ENCODE measurements at places on chromosomes 6 and 20.

DNA sequence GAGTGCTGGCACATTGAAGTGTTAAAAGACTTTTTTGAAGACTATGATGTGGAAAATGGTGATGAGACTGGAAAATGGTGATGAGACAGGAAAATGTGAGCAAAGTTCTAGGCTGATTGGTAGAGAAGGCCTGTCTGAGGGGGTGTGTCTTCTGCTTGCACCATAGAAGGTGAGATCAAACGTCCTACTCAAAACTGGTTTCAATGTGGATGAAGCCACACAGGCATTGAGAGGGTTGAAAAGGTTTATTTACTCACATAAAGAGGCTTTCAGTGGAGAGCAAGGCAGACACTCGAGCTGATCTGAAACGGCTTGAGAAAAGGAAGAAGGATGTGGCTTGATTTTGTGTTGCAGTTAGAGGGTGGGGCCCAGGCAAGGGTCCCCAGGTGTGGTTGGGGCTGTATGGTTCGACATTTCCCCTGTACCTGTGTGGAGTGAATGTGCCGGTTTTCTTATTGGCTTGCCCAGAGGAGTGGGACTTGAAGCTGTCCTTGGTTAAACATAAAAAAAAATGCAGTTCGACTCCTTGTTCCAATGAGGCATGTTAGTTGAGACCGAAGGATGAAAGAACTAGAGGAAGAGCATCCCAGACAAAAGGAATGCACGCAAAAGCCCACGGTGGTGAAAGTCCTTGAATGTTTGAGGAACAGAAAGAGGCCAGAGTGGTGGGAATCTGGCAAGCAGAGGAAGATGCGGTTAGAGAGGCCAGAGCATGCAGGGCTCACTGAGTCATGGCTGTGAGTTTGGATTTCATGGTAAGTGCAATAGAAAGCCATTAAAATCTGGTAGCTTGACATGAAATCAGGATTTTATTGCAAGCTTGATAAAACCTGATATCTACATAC, 172.3 kb downstream of the EPM2A start:
- DNase-seq = no peak

GRCh38 chr6:3965071-3965718, 113.7 kb downstream of the FAM217A start:
- no peak for DNase-seq

DNA sequence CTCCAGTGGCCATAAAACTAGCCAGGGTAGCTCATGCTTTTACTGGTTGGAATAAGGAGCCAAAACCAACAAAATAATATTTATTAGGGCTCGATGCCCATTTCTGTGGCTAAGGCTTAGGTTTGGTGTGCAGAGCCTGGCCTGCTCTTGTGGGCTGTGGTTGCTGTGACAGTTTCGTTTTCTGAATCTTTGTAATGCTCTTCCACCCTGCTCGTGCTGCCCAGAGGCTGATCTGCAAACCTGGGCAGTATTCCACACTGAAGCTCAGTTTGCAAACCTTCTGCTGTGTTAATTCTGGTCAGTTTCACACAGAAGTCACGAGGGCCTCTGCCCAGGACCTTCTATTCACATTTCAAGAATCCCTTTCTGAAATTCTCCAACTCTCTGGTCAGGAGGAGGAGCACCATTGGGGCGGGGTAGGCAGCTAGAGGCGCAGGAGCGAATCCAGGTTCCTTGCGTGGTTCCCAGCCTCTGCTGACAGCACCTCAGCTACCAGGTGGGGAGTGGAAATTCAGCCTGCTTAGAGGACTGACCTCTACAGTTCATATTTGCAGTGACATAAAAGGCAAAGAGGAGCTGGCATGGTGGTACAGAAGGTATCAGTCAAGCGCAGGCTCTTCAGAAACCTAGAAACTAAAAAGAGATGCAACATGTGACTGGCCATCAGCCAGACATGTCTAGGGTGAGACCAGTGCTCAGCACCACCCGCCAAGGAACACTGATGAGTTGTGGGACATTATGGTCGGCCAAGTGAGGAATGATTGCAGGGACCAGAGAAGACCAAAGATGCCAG, 14.3 kb upstream of the C20orf144 start:
- DNase-seq = no peak

GRCh38 chr20:31673943-31674463, 36.3 kb downstream of the COX4I2 start:
- DNase-seq = no peak

- no peak for DNase-seq
Measured at GRCh38 chr6:110398778-110399177, 16.6 kb downstream of the DDO start.

DNA sequence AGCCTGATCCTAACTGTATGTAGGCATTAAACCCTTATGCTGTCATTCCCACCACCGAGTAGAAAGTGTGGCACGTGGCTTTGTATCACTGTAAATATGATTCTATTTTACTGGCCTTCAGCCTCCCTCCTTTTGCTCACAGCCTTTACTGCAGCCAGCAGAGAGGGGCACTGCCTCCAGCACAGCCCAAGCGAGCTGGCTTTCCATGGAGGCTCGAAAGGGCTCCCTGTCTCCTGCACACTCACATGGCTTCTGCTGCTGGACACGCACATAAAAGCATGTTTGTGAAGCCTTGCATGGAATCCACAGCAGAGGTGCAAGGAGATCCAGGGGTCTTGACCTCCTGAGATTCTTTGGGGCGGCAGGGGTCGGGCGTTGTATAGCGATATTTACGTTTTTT, 51.3 kb downstream of the RNASET2 start:
- DNase-seq = no peak

- DNase-seq = no peak
Measured at GRCh38 chr6:108464418-108465097, 96.2 kb upstream of the FOXO3 start.

DNA sequence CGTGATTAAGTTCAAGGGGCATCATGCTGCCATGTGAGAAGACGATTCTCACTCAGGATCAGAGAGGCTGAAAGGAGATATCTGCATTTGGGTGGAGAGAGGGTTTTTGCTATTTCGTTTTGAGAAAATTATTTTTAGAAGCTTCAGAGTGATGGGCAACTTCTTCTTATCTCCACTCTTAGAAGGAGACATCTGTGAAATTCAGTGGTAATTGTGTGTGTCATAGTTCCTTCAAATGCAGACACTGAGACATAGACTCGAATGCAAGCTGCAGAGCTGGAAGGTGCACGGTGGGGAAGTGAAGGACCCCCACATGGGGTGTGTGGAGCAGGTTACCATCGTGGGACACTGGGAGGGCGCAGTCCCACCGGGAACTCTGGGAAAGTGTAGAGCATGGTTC, 116.8 kb downstream of the PRND start:
- no peak for DNase-seq

DNA sequence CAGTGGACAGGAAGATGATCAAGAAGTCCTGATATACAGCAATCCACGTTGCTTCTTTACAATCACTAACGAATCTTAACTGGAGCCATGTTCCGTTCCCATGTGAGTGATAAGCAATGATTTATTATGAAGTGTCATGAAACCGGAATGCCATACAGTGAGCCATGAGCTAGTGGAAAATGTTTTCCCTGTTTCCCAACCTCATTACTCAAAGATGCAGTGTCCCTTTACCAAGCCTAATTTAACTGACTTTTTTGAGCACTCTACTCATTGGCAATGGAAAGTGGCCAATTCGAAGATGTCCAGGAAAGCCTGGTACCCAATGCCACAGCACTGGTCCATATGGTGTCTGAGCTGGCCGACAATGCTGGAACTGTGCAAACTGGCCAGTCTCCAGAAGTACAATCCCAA, 148.3 kb downstream of the ZNF217 start:
- no peak for DNase-seq

GRCh38 chr20:56592817-56593216, 36.3 kb upstream of the TFAP2C start:
- DNase-seq = no peak

- no peak for DNase-seq
Measured at GRCh38 chr20:37968841-37969401, 64.3 kb downstream of the TTI1 start.

All from kidney epithelial cell (primary cell).